Effector memory CD8-positive, alpha-beta T cell (primary cell): ENCODE measurements at places on chromosomes 4 and X.

DNA sequence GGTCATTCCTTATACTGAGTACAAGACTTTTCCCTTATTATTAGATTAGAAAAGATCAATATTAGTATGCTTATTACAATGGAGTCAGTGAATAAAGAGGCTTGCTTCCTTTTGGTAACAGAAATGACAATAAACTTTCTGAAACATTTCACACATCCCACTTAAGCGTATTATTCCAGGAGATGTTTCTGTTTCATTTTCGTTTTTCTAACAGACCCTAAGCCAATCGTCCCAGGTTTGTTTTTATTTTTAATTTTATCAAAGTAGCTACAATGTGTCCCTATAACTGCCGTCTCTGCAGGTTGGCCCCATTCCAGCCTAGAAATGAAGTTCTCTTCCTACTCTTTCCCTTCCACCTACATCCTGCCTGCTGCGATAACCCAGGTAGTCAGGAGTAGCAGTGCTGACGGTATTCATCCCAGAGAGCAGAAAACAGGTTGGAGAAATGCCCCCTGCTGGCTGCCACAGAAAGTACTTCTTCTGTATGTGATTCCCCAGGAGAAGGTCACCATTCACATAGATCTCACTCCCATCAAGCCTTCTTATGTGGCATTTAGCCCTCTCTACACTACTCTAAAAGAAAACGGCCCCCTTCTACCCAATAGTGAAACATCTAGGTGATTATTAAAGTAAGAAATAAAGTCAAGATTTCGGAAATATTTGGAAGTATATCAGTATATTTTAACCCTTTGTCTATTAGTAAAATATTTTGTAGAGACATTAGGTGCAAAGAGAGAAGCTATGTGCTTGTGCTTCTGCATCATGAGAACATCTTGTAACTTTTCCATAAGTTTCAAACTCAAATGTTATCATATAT is 40.4 kb downstream of the ENPEP start:
- DNase-seq, result peak; percentile 73

GRCh38 chrX:140510895-140511295 is 6.0 kb upstream of the SOX3 start:
- DNase-seq, result no peak

DNA sequence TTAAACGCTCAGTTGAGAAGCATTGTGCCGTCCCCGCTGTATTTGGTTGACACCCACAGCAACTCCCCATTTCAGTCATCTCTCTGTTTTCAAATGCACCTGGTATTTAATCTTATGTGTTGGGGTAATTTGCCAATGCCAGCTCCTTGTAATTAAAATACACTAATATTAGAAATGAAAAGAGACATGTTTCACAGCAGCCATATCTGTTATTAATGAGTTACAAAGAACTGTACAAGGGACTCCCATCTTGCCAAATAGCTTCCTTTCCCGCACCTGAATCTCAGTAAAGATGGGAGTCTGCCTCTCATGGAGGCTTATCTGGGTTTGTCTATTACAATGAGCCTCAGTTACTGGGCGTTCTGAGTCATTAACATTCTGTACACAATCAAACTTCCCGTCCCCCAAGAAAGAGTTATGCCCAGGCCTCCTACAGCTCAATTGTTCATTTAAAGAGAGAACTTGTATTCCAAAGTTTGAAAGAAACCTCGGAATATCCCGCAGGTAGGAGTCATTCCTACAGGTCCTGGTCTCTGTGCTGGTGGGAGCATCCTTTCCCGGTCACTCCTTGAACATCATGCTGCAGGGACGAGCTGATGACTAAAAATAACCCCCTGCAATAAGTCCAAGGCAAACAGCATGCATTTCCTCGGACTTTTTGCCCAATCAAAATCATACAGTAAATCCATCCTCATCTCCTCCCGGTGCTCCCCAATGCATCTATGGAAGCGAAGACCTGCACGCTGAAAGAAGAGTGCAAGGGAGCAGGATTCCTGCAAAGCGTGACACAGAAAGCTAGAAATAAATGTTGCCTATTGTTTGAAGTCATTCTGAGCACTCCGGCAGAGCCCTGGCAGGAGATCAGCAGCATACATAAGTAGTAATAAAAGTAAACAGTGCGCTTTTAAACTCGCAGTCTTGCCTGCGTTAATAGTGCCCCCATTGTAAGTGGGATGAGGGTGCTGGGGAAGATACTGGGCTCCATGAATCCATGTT is 926 bp downstream of the NDP start:
- no peak for DNase-seq

- no peak for DNase-seq
Observed at GRCh38 chrX:153968754-153969124, 2.9 kb downstream of the HCFC1 start.

GRCh38 chrX:124045109-124045508 is 83.6 kb downstream of the STAG2 start:
- DNase-seq, result no peak

GRCh38 chr4:123787512-123788080 is 391.0 kb downstream of the SPRY1 start:
- DNase-seq, result no peak

GRCh38 chrX:46686003-46686645 is 72.8 kb downstream of the SLC9A7 start:
- DNase-seq, result peak; percentile 27

DNA sequence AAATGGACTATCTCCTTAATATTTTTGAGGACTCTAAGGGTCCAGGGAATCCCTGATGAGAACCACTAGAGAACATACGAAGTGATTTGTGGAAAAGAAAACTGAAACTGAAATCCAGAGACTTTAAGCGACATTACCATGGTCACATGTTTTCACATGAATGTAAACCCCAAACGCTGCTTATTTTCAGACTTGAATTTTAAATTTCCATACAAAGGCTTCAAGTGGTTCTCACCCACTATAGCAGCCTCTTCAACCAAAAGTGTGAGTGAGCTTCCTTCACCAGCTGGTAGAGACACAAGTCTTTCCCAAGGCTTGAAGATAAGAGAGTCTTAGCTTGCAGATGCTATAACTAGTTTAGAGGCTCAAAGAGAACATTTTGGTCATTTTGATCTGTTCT is 232.7 kb downstream of the MGST2 start:
- DNase-seq, result no peak

- peak; percentile 0 for DNase-seq
Observed at GRCh38 chrX:85084770-85085393, 81.2 kb downstream of the APOOL start.

DNA sequence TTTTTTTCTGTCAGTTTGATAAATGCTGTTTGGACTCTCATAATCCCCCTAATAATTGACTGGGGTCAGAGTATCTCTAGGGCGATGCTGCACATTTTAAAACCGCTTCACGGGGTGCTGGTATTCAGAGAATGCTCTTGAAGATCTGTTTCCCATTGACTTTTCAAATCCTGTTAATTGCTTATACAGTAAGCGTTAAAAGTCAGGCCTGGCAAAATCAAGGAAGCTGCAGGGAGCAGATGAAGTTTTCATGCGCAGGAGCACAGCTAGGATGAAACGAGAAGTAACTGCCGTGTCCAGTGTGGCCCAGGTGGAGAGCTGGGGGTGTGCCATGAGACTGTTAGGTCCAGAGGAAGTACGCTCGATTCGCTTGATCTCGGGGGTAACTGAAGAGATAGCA is 312.9 kb downstream of the TRIML1 start:
- no peak for DNase-seq

DNA sequence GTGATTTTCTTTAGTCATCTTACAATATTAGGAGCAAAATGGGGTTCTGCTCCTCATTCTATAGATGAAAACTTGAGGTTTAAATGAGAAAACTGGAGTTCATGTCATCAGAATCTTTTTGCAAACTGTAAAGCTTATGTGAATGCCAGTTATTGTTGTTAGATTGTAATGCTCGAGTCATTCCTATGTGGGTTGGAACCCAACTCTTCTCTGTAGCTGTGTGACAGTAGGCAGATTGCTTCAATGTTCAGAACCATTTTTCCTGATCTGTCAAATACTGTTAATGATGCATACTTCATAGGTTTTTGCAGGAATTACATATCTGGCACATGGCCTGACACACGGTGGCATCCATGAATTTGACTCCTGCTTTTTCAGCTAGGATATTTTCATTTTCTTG is 178.9 kb downstream of the RAPGEF2 start:
- DNase-seq, result no peak

- no peak for DNase-seq
Observed at GRCh38 chr4:167100120-167100519, 134.2 kb downstream of the SPOCK3 start.

- no peak for DNase-seq
Observed at GRCh38 chrX:47577424-47577823, 4.8 kb upstream of the TIMP1 start.

DNA sequence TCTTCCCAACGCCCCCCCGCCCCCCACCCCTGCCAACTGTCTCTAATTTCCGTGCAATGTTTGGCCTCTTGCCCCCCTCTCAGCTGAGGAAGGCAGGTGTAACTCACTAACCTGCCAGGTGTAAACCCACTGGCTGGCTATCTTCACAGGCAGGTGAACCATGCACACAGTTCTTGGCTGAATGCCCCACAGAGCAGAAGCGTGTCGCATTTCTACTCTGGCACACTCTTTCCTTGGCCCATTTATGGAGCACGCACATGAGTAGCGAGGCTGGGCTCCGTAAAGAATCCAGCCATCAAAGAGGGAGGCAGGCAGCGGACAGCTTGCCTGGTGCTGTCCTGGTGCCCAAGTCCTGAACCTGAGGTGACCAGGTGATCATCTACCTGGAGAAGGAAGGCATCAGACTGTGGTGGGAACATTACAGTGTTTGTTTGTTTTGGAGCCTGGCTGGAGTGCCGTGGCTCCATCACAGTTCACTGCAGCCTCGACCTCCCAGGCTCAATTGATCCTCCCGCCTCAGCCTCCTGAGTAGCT is 39.2 kb upstream of the CRMP1 start:
- no peak for DNase-seq

DNA sequence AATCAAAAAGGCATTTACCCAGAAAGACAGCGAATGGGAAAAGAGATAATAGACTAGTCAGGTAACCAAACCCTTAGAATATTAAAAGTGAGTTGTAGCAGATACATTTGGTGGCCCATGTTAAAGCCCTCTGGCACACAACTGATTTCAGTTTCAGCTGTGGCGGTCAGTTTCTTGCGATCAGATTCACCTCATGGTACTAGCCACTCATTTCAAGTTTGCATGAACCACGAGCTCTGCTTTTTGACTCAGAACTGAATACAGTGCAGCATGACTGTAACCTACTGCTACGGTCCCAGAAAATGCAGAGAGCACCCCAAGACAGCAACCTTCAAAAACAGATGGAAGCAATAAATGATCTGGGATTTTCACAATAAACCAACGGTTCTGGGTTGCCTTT is 919.1 kb upstream of the PCDH10 start:
- DNase-seq, result no peak

DNA sequence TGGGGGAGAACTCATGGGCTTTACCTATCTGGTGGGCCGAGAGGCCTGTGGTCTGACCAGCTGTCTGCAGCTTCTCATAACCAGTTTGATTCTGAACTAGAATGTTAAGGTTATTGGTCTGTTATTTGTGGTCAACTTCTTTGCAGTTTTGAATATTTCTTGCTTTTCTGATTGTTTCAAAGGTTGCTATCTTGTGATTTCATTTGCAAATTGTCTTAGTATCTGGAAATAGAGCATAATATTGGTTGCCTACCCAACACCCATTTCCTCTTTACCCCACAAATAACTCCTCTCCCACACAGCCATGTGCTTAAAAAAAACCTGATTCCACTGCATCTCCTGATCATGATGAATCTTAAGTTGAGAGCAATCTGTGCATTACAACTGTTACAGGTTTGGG is 39.1 kb upstream of the BMP2K start:
- DNase-seq, result no peak

GRCh38 chr4:4377732-4378460 is 9.0 kb upstream of the NSG1 start:
- DNase-seq, result no peak

GRCh38 chrX:16807976-16808542 is 21.8 kb downstream of the TXLNG start:
- DNase-seq, result no peak

GRCh38 chr4:24770032-24770584 is 25.3 kb upstream of the SOD3 start:
- DNase-seq, result no peak

DNA sequence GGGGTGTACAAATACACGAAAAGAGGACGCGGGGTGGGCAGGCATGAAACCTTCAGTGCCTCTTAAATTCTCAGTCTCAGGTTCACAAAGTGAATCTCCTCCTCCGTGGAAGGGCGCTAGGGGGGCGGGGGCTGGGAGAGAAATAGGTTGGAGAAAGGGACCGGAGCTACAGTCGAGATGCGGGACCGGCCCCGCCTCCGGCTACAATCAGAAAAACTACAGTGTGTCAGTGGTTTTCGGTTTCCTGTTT is 3.4 kb downstream of the MAML3 start:
- DNase-seq, result no peak

DNA sequence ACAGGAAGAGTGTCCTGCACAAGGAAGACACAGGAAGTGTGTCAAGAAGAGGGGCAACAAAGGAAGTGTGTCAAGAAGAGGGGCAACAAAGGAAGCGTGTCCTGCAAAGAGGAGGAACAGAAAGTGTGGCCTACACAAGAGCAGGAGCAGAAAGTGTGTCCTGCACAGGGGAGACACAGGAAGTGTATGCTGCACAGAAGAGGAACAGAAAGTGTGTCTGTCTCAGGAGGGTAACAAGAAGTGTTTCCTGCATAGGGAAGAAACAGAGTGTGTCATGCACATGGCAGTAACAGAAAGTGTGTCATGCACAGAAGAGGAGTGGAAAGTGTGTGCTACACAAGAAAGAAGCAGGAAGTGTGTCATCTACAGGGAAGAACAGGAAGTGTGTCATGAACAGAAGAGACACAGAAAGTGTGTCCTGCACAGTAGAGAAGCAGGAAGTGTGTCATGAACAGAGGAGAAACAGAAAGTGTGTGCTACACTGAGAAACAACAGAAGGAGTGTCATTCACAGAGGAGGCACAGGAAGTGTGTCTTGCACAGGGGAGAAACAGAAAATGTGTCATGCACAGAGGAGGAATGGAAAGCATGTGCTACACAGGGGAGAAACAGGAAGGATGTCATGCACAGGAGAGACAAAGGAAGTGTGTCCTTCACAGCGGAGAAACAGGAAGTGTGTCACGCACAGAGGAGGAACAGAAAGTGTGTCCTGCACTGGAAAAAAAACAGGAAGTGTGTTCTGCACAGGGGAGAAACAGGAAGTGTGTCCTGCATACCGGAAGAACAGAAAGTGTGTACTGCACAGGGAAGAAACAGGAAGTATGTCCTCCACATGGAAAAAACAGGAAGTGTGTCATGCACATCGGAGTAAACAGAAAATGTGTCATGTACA is 526.4 kb upstream of the PRKX start:
- no peak for DNase-seq

GRCh38 chrX:136759968-136760367 is 20.8 kb downstream of the ARHGEF6 start:
- DNase-seq, result no peak

DNA sequence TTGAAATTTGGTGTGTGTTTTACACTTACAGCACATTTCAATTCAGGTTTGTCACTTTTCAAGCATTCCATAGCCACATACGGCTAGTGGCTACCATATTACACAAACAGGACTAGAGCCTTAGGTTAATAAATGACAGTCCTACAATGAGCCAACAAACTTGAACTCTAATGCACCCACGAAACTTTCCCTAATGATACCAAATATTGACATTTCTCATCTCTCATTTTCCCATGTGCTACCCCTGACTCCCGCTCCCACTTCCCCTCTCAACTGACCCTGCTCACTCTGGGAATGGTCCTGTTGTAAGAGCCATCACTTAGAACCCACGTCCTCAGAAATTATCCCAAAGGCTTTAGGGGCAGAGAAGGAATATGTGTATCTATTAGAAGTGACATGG is 4.9 kb upstream of the TLR10 start:
- DNase-seq, result no peak

GRCh38 chr4:42816880-42817400 is 75.6 kb upstream of the GRXCR1 start:
- DNase-seq, result no peak

GRCh38 chr4:142497606-142498005 is 348.5 kb downstream of the INPP4B start:
- no peak for DNase-seq
